ENCODE measurements at places on chromosomes 1 and 21. TPM values are rescaled to one million over a fixed set of nuclear protein-coding genes. Genes with fewer than 3 reads are reported as not detected.

- DNase-seq, result no peak
Observed at GRCh38 chr1:20028125-20028524, 41.9 kb upstream of the PLA2G5 start.

- no peak for DNase-seq
Observed at GRCh38 chr21:46237474-46237873, 8.9 kb upstream of the LSS start.

DNA sequence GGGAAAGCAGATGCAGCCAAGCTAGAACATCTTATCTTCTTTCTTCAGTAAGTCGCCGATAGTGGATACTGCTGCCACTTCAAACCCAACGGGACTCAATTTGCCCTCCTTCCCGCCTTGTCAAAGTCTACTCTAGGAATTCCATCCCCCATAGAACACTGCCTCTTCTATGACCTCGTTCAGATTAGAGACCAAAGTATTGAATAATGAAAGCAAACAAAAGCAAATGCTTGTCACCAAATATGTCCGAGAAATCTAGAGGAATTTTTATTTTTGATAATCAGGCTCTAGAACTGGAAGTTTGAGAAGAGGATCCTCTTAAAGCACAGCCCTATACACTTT lies 853 bp upstream of the RRAGC start:
- DNase-seq, result no peak

GRCh38 chr1:16244650-16245285 lies 7.8 kb upstream of the CPLANE2 start:
- DNase-seq, result no peak

CDA gene
- 9.1 TPM for total RNA-seq

Measured in posterior vena cava (tissue), 2 donors.